ENCODE measurements at places on chromosomes 7 and 10.

DNA sequence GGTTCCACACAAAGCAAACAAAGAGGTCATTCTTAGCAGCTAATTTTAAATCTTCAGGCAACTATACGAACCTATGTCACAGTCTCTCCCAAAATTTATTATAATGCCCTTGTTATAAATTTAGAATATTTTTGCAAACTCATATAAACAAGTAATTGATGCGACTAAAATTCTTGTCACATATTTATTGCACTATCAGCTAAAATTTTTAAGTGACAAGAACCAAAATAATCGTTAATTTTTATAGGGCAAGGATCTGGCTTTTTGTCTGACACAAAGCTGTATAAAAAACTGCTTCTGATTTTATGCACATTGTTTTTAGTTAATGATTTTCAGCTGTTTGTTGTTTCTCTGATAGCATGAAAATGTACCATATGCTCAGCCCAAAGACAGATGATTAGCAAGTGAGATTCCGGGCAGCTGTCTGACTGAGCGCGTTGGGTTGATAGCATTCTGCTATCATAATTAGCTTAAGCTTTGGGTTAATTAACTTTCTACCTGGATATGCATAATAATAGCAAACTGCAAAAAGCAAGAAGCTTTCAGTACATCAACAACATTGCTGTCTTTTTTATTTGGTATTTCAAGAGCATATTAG, 136.0 kb downstream of the MGMT start:
- DNase-seq = no peak

DNA sequence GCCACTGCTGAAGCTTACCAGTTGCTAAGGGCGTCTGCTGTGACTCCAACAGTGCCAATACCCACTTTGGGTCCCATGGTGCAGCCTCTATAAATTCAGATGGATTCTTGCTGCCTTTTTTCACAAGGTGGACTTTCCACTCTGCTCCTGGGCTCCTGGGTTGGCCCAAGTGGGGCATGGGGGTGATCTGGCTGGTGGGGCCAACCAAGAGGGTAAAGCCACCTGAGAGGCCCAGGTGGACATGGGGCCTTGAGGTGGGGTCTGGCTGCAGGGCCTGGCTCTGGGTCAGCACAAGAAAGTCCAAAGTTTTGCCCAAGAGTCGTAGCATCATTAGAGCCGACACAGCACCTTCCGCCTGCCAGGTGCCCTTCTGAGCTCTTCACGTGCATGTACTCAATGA, 105.2 kb upstream of the KDM7A start:
- DNase-seq = no peak

GRCh38 chr10:3499120-3499519, 285.9 kb downstream of the KLF6 start:
- DNase-seq = no peak

DNA sequence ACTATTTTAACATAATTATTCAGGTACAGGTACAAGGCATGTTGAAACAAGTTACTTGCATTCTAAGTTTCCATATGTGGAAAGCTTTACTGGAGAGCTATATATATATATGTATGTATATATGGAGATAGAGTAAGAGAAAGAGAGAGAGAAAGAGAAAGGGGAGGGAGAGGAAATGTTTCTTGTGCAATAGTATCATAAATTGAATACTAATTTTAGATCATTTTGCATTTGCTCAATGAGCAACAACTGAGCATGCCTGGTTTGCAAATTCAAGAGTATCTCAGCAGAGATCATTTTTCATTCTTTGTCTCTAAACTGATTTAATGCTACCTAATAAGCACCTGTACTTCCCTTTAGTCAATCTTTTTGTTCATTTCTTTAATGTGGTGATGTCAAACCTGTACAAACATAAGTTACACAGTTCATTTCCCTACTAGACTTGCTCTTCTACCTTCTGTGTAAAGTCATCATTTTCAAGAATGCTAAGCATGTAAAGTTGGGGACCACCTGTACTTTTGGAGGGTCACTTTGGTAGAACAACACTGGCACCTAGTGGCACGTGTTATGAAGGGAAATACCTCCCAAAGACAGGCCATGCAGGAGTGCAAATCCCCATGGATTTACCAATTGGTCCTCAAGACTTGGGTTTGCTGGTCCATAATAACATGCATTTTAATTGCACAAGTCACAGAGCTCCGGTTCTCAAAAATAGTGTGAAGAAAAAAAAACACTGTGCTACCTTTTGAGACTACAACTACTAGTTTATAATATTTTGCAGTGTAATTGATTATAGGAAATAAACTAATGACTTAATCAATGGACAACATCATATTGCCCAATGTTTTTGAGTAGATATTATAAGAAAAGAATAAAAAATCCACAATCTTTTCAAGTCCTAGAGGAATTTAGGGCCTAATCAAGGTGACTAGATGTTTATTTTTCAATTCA, 431.2 kb upstream of the IGFBP3 start:
- DNase-seq = no peak

GRCh38 chr10:104424719-104425118, 71.1 kb downstream of the CFAP58 start:
- no peak for DNase-seq
